RPMI8226 (cell line): ENCODE measurements at places on chromosomes 4 and X.

DNA sequence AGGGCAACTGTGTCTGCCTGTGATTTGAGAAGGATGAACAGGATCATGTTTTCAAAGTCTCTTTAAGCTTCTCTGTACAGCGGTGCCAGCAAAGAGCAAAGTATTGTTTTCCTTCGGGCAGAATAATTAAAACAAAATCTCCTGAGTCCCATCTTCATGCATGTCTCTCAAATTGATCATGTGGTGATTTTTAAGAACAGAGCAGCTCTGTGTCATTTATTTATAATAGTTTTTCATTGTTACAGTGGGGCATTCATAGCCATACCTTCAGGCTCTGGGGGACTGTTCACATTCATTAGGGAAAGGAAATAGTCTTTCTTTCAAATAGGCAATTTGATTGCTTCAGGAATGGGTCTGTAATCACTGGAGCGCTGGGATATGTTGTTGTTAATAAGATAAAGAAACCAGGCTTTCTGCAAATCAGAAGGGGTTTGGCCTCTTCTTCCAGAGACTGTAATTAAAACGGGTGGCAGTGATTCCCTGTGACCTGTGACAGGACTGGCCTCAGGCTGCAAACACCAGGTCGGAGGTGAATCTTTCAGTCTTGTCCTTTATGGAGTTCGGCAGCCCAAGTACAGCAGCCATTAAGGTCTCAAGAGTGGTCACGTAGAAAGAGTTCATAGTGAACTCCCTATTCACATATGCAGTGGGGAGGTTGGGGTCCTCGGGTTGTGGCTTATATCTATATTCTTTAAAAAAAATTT is 29.3 kb upstream of the CBR4 start:
- no peak for DNase-seq

DNA sequence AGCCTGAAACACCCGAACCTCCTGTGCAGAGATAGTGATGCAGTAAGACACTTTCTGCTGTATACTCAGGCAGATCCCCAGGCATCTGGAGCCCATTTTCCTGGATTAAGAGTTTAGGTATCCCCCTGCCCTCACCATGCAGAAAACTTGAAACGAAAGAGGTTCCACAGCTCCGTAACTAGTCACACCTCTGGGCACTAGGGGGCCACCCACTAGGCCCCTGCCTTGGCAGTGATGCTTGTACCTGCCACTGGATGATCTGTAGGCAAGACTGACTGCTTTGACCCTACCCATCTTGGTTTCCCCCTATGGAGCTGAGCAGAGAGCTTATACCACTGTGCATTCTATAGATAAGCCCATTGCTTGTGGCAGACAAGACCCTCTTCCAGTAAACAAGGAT is 940.6 kb downstream of the PCDH19 start:
- no peak for DNase-seq

DNA sequence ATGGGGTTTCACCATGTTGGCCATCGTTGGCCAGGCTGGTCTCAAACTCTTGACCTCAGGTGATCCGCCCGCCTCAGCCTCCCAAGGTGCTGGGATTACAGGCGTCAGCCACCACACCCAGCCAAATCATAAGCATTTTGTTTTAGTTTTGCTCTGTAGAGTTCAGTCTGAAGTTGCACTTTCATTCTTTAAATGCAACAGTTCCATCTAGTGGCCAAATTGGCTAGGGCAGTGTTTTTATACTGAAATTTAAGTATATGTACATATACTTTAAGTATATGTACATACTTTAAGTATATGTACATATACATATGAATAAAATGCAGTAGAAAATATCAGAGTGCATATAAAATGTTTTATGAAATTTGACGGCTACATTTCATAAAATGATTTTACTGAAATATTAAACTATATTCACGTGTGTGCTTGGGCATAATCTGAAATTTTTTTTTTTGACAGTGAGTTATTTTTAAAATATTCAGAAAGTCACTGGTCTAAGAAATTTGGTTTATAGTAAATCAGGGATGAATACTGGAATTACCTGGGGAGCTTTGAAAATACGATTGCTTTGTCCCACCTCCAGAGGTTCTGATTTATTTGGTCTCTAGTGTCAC is 145.5 kb downstream of the NWD2 start:
- peak; percentile 44 for DNase-seq

DNA sequence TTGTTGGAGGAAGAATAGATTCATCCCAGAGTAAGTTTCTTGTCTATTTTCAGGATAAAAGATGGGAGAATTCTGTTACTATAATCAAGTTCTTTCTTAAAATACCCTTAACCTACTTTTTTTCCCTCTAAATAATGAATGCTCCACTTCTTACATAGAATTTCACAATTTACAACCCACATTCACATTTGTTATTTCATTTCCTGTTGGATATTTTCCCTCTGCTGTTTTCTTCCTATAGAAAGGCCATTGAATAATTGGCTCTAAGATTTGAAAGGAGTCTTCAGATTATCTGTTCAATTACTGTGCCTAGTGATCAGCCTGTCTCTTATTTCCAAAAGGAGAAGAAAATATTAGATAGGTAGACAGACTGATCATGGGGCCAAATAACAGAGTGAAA is 79.7 kb downstream of the CPE start:
- DNase-seq, result no peak

DNA sequence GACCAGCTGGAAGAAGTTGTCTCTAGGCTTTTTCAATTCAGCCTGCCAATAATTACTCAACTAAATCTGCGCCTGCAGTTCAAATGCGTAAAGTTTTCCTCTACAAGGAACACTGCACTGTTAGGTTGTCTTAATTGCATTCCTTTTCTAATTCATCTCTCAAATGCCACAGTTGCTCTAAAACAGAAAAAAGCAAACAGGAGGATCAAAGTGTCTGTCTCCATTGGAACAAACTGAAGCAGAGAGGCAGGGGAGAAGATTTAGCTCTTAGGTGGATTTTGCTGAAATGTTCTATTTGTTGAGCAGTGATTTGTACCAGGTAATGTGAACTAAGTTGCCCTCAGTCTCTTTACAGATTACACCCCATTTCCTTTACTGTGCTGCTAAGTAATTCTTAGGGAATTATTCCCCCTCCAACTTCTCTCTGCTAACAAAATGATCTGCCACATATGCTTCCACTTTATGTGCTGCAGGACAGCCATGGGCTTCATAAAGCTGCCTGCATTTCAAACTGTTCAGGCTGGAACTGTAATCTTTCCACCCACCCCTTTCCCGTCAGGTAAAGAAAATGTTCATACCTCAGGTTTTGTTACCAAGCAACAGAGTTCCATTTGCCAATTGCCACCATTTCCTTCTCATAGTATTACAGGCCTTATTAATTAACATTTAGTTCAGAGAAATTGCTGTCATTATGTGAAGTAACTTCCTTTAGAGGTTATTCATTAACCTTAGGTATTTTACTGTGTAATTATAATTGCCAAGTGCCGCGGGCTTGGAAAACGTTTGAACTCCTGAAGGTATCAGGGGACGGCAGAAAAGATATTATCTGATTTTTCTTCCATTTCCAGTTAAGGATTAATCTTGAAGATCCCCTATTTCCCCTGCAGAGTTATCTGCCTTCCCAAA is 149.3 kb downstream of the SPRY1 start:
- DNase-seq, result no peak

GRCh38 chr4:102640669-102641068 is 120.1 kb downstream of the MANBA start:
- DNase-seq, result no peak

- no peak for DNase-seq
These were observed 114.3 kb downstream of the SH3BGRL start for GRCh38 chrX:81316163-81316562.

GRCh38 chr4:145716661-145717200 is 36.8 kb downstream of the C4orf51 start:
- no peak for DNase-seq

- no peak for DNase-seq
These were observed 33.3 kb downstream of the SLIT2 start for GRCh38 chr4:20284990-20285389.

DNA sequence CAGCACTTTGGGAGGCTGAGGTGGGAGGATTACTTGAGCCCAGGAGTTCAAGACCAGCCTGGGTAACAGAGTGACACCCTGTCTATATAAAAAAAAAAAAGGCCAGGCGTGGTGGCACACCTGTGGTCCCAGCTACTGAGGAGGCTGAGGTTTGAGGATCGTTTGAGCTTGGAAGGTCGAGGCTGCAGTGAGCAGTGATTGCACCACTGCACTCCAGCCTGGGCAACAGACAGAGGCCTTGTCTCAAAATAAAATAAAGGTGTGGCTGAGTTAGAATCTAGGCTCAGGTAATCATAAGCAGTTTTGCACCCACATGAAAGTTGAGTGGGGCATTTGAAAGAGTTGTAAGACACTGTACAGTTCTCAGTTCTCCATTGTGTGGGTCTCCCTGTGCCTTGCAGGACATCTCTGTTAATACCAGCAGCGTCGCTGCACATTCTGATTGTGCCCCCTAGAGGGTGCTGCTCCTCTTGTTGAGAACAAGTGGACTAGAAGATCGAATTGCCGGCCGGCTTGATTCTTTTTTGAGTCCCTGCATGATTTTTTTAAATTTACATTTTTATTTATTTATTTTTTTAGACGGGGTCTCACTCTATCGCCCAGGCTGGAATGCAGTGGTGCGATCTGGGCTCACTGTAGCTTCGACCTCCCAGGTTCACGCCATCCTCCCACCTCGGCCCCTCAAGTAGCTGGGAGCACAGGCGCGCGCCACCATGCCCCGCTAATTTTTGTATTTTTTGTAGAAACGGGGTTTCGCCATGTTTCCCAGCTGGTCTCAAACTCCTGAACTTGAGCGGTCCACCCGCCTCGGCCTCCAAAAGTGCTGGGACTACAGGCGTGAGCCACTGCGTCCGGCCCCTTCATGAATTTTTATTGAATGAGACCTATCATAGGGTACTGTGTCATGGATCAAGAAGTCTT is 73.6 kb upstream of the RBMX start:
- DNase-seq, result peak; percentile 83

DNA sequence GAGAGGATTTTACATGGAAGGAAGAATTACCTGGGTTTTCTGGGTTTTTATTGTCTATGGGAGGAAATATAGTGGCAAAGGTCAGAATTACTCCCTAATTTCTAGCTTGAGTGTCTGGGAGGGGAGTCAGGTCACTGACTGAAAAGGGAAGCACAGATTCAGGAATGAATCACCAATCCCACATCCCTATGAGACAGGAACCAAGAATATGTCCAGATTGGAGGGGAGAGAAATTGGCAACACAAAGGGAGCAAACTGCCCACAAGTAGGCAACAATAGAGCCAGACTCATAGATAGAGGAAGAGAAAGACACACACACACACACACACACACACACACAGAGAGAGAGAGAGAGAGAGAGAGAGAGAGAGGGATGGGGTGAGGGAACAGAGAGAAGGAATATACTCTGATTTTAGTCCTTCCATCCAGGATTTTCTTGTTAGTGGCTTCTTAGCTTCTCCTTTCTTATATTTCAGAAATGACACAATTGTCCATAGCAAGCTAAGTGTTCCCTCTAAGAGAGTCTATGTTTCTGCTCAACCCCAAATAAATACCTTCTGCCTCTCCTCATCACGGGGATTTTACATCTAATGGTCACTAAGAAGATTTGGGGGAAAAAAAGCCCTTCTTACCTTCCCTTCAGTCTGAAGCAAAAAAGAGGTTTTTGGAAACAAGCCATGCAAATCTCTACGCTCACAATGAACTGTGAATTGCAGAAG is 12.0 kb downstream of the P2RY10 start:
- no peak for DNase-seq

GRCh38 chrX:115260330-115260729 is 26.4 kb upstream of the LRCH2 start:
- DNase-seq, result no peak

GRCh38 chrX:129934461-129934860 is 28.5 kb downstream of the UTP14A start:
- DNase-seq, result no peak

DNA sequence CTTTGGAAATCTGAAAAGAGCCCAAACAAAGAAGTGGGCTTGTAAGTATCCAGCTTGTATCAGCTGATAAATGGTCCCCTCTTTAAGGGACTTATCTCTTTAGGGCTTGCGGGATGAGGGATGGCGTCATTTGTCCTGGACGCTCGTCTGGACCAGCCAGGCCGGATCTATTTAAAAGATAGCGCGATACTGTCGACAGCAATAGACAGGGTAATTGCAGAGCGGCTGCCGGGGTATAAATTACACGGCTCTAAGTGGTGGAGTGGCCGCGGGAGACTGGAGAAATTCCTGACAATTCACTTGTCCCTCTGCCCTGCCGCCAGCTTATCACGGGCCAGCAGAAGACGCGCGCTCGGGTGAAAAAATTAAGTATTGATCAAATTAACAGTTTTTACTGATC is 90.7 kb downstream of the FAM53A start:
- DNase-seq, result no peak

DNA sequence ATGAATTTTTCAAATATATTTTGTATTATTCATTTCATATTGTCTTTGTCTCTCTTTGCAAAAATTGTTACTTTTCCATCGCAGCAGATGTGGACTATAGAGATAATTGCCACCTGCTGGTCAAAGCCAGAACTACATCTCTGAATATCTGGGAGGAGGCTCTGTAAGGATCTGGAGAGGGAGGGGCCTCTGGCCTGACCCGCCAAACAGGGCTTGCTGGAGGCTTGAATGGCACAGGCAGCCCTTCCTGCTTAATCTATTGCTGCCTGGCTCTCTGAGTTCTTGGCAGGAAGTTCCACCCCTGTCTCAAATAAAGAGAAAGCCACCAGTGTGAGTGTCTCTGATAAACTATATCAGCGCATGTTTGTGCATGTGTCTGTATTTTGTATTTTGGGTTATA is 132.4 kb downstream of the ZMAT1 start:
- peak; percentile 84 for DNase-seq
